ENCODE measurements at places on chromosomes 12 and 14.

- no peak for DNase-seq
Observed at GRCh38 chr12:64911081-64911480, 86.6 kb downstream of the TBC1D30 start.

GRCh38 chr12:92674500-92674899, 28.3 kb upstream of the PLEKHG7 start:
- no peak for DNase-seq

GRCh38 chr12:62957233-62957953, 22.4 kb upstream of the PPM1H start:
- DNase-seq: no peak

DNA sequence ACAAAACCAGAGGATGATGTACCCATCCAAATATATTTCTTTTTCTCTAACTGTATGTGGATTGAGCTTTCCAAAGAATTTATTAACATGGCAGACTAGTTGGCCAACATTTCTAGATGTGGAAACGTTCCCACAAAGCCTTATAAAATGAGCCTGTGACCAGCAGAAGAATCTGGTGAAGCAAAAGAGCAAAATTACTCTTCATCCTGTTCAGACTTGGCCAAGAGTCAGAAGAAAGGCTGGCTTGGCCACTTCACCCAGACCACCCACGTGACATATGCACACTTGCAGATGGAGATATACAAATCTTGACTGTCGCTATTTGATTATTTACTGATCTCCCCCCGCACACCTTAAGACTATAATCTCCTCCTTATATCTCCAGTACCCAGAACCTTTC, 96.7 kb downstream of the NUAK1 start:
- no peak for DNase-seq

GRCh38 chr14:38868399-38869290, 234.4 kb downstream of the SEC23A start:
- no peak for DNase-seq

GRCh38 chr14:104135904-104136471, 2.4 kb upstream of the KIF26A start:
- no peak for DNase-seq

Data from neuronal stem cell (in vitro differentiated cells).